PC-3 (cell line): ENCODE measurements at places on chromosomes 12 and 14.

DNA sequence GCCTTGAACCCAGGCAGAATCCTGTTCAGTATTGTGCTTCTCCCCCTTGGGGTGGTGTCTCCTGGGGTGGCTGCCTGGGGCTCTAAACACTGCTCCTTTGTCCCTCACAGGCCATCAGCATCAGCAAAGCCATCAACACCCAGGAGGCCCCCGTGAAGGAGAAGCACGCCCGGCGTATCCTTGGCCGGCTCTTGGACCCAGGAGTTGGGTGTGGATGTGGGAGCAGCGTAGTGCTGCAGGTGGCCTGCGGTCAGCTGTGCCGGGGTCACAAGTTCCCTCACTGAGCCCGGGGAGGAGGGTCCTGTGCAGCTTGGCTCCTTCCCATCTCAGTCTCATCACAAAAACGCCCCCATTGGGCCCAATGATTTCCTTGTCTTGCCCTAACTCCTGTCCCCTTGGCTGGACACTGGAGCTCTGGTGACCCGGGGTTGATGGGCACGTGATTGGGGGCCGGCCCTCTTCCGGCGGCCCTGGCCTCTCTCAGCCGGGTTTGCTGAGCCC, 12.7 kb downstream of the HIP1R start:
- no peak overlapping the region for H3K4me3 ChIP-seq
- no peak for DNase-seq
- no peak overlapping the region for H3K27ac ChIP-seq
- H3K4me1 ChIP-seq: peaks cover 15% of the 10 kb centered on the region
- H3K36me3 ChIP-seq: no peaks in the 10 kb centered on the region

DNA sequence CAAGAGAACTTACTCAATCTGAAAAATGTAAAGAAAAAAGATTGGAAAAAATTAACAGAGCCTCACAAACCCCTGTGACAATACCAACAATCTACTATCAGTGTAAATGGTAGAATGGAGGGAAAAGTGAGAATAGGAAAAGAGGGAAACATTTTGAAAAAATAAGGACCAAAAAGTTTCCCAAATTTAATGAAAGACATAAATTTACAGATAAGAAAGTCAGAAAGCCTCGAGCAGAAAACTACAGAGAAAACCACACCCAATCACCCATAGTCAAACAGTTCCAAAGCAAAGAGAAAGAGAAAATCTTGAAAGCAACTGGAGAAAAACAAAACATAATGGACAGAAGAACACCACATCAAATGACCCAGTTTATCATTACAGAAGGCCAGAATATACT, 142.7 kb upstream of the DIO3 start:
- no peak overlapping the region for H3K4me3 ChIP-seq
- H3K36me3 ChIP-seq: no peaks in the 10 kb centered on the region
- no peaks in the 10 kb centered on the region; the same call in 1 of the 2 replicates for H3K4me1 ChIP-seq
- no peak for DNase-seq
- no peak overlapping the region for H3K27ac ChIP-seq

DNA sequence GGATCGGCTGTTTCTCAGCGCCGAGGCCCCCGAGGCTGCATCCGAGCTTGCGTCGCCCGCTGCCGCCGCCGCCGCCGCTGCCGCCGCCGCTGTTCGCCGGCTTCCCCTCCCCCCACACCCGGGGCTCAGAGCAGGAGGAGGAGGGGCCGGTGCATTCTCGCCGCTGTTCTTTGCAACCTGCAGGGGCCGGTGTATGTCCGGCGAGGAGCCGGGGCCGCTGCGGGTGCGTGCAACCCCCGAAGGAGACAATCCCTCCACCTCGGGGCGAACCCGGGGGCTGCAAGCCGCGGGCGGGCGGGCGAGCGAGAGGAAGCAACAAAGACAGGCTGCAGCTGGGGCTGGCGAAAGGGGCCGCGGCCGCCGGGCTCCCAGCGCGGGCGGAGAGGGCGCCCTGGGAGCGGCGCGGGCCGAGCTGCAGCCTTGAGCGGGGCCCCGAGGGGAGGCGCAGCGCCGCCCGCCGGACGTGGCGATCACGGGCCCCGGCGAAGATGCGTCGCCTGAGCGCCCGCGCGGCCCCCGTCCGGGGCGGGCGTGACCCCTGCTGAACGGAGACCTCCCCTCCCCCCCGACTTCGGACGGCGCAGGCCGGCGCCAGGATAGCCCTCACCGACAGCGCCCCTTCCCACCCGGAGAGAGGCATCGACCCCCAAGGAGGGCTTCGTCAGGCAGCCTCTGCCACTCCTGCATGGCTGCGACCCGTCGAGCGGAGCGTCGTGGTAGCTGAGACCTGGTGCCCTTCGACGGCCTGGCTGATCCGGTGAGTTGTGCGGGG, 702 bp downstream of the FAM222A start:
- H3K27ac ChIP-seq: no peak overlapping the region
- peak overlapping the region; percentile 78 for H3K4me3 ChIP-seq
- peaks cover 25% of the 10 kb centered on the region for H3K4me1 ChIP-seq
- H3K36me3 ChIP-seq: no peaks in the 10 kb centered on the region
- no peaks in the 10 kb centered on the region for H3K27me3 ChIP-seq

DNA sequence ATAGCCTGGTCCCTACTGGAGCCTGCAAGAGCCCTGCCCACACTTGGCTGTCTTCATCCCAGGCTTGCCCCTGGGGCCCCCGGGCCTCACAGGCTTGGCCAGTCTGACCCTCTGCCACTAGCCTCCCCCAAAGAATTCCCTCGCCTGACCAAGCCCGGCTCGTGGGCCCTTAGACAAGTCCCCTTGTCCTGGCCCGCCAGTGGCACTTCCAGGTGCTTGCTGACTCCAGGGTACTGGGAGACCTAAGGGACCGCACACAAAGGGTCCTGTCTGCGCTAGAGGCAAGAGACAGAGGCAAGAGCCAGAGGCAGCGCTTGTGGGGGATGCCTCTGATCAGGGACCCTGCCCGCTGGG, 5.0 kb downstream of the BTBD6 start:
- no peak overlapping the region for H3K4me3 ChIP-seq
- peaks cover 9% of the 10 kb centered on the region; the same call in 1 of the 2 replicates for H3K4me1 ChIP-seq
- no peaks in the 10 kb centered on the region for H3K36me3 ChIP-seq
- DNase-seq: no peak

GRCh38 chr14:72780751-72781150, 113.2 kb downstream of the DPF3 start:
- H3K36me3 ChIP-seq: peaks cover 2% of the 10 kb centered on the region; the same call in 1 of the 2 replicates
- no peak overlapping the region for H3K27ac ChIP-seq
- H3K4me3 ChIP-seq: no peak overlapping the region

GRCh38 chr12:109988274-109988673, 7.9 kb downstream of the GIT2 start:
- H3K27ac ChIP-seq: peak overlapping the region; percentile 70
- H3K4me3 ChIP-seq: no peak overlapping the region
- no peaks in the 10 kb centered on the region for H3K27me3 ChIP-seq
- peaks cover 30% of the 10 kb centered on the region; the same call in 1 of the 2 replicates for H3K36me3 ChIP-seq
- peaks cover 4% of the 10 kb centered on the region for H3K4me1 ChIP-seq
- DNase-seq: no peak

DNA sequence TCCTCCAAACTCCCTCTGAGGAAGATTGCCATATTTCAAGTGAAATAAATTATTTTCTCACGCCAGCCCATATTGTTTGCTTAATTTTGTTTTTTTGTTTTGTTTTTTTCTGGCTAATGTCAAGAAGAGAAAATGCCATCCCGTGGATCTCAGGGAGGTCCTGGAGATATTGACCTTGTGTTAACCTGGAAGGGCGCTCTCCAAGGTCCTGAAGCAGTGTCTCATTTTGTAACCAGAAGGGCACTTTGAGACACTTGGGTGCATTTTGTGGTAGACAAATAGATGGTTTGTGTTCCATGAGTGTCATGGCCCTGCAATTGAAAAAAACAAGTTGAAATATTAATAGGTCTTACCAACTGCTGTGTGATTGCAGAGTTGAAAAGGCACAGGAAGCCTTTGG, 268.9 kb downstream of the SUDS3 start:
- no peak overlapping the region for H3K27ac ChIP-seq
- H3K4me1 ChIP-seq: no peaks in the 10 kb centered on the region
- peaks cover 4% of the 10 kb centered on the region; the same call in 1 of the 2 replicates for H3K27me3 ChIP-seq
- no peak overlapping the region for H3K4me3 ChIP-seq

DNA sequence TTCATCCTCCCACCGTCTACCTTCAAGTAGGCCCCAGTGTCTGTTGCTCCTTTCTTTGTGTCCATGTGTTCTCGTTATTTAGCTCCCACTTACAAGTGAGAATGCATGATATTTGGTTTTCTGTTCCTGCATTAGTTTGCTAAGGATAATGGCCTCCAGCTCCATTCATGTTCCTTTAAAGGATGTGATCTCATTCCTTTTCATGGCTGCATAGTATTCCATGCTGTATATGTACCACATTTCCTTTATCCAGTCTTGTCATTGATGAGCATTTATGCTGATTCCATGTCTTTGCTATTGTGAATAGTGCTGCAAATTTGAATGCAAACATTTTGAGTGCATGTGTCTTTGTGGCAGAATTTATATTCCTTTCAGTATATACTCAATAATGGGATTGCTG, 259.6 kb upstream of the PELI2 start:
- no peaks in the 10 kb centered on the region for H3K27me3 ChIP-seq
- H3K36me3 ChIP-seq: no peaks in the 10 kb centered on the region
- no peak for DNase-seq
- no peak overlapping the region for H3K27ac ChIP-seq
- no peaks in the 10 kb centered on the region for H3K4me1 ChIP-seq

- peak overlapping the region; percentile 94 for H3K4me3 ChIP-seq
- DNase-seq: peak; percentile 54
- peak overlapping the region; percentile 84 for H3K27ac ChIP-seq
- no peaks in the 10 kb centered on the region for H3K27me3 ChIP-seq
These were observed 558 bp downstream of the KLHDC2 start for GRCh38 chr14:49768301-49769121.

DNA sequence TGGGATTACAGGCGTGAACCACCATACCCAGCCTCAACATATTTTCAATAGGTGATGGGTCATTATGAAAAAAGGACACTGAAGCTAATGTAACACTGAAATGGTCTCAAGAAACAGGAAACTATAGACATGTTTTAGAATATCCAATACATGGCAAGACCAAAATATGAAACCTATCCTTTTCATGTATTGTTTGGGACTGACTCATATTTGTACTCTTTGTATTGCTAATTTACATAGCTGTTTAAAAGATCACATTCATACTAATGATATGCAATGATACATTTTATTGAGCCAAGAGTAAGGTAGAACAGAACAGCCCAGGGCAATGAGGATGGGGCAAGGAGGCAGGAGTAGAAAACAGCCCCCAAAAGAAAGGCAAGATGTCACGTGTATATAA, 32.6 kb downstream of the RESF1 start:
- no peaks in the 10 kb centered on the region for H3K36me3 ChIP-seq
- DNase-seq: peak; percentile 13
- H3K27ac ChIP-seq: no peak overlapping the region
- no peaks in the 10 kb centered on the region for H3K4me1 ChIP-seq

DNA sequence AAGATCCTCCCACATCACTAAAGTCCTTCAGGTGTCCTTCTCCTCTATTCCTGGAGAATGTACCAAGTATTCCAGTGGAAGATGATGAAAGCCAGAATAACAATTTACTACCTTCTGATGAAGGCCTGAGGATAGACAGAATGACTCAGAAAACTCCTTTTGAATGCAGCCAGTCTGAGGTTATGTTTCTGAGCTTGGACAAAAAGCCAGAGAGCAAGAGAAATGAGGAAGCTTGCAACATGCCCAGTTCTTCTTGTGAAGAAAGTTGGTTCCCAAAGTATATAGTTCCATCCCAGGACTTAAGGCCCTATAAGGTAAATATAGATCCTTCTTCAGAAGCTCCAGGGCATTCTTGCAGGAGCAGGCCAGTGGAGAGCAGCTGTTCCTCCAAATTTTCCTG, 54.6 kb upstream of the HELB start:
- no peaks in the 10 kb centered on the region for H3K36me3 ChIP-seq
- H3K27ac ChIP-seq: no peak overlapping the region
- peaks cover 32% of the 10 kb centered on the region for H3K27me3 ChIP-seq
- no peak for DNase-seq

DNA sequence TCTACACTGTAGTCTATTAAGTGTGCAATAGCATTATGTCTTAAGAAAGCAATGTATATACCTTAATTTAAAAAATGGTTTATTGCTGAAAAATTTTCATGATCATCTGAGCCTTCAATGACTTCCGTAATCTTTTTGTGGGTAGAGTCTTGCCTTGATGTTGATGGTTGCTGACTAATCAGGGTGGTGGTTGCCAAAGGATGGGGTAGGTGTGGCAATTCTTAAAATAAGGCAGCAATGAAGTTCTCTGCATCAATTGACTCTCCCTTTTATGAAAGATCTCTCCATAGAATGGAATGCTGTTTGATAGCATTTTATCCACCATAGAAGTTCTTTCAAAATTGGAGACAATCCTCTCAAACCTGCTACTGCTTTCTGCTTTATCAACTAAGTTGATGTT, 41.1 kb downstream of the BBS10 start:
- no peak overlapping the region for H3K4me3 ChIP-seq
- H3K27me3 ChIP-seq: no peaks in the 10 kb centered on the region
- H3K36me3 ChIP-seq: no peaks in the 10 kb centered on the region
- no peak overlapping the region for H3K27ac ChIP-seq
- peaks cover 11% of the 10 kb centered on the region for H3K4me1 ChIP-seq

- peaks cover 4% of the 10 kb centered on the region; the same call in 1 of the 2 replicates for H3K4me1 ChIP-seq
- no peaks in the 10 kb centered on the region for H3K36me3 ChIP-seq
- no peaks in the 10 kb centered on the region for H3K27me3 ChIP-seq
- no peak overlapping the region for H3K4me3 ChIP-seq
- H3K27ac ChIP-seq: no peak overlapping the region
- no peak for DNase-seq
These were observed 27.8 kb downstream of the TOGARAM1 start for GRCh38 chr14:44989497-44990440.

GRCh38 chr14:23351681-23352505, 794 bp downstream of the SLC22A17 start:
- H3K36me3 ChIP-seq: no peaks in the 10 kb centered on the region
- no peaks in the 10 kb centered on the region for H3K4me1 ChIP-seq
- H3K27me3 ChIP-seq: peaks cover 40% of the 10 kb centered on the region

DNA sequence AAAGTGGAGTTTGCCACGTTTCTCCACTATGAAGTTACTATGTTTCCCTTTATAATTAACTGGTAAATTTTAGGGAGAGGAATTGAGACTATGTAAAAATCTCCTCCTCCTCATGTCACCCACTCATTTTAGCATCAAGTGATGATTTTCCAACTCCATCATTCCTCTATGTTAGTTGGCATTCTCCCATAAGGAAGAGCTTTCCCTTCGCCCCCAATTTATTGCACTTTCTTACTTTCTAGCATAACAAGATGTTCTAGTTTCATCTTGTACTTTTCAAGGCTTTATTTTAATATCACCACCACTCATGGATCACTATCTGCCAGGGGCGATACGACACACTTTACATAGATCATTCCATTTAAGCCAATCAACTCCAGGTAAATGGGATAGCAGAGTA, 97.1 kb downstream of the RPS6KA5 start:
- H3K4me3 ChIP-seq: no peak overlapping the region
- H3K4me1 ChIP-seq: no peaks in the 10 kb centered on the region
- no peaks in the 10 kb centered on the region for H3K36me3 ChIP-seq
- no peaks in the 10 kb centered on the region for H3K27me3 ChIP-seq
- no peak for DNase-seq

- no peaks in the 10 kb centered on the region for H3K36me3 ChIP-seq
- peaks cover 50% of the 10 kb centered on the region for H3K4me1 ChIP-seq
- H3K27ac ChIP-seq: no peak overlapping the region
- no peak for DNase-seq
- H3K27me3 ChIP-seq: no peaks in the 10 kb centered on the region
These were observed 26.5 kb downstream of the KRT80 start for GRCh38 chr12:52165096-52165855.

- H3K4me1 ChIP-seq: peaks cover 6% of the 10 kb centered on the region
- H3K4me3 ChIP-seq: no peak overlapping the region
- H3K27me3 ChIP-seq: no peaks in the 10 kb centered on the region
- no peak for DNase-seq
- no peaks in the 10 kb centered on the region for H3K36me3 ChIP-seq
- no peak overlapping the region for H3K27ac ChIP-seq
These were observed 270.0 kb downstream of the DACT1 start for GRCh38 chr14:58907803-58908202.
